RWPE1 (cell line): ENCODE measurements at places on chromosomes 2 and 18.

DNA sequence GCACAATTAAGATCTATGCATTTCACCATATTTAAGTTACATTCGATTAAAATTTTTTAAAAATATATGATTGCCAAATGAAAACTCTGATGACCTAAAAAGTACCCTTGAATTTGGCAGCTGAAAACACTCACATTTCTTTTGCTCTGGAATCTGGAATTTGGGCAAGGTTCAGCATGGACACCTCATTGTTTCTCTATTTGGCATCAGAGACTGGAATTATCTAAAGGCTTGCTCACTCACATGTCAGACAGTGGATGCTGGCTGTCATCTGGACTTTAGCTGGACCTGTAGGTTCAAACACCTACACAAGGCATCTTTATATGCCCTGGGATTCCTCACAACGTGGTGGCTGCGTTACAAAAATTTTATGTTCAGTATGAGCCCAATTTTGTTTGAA, 16.1 kb downstream of the MBOAT2 start:
- no peak for DNase-seq

DNA sequence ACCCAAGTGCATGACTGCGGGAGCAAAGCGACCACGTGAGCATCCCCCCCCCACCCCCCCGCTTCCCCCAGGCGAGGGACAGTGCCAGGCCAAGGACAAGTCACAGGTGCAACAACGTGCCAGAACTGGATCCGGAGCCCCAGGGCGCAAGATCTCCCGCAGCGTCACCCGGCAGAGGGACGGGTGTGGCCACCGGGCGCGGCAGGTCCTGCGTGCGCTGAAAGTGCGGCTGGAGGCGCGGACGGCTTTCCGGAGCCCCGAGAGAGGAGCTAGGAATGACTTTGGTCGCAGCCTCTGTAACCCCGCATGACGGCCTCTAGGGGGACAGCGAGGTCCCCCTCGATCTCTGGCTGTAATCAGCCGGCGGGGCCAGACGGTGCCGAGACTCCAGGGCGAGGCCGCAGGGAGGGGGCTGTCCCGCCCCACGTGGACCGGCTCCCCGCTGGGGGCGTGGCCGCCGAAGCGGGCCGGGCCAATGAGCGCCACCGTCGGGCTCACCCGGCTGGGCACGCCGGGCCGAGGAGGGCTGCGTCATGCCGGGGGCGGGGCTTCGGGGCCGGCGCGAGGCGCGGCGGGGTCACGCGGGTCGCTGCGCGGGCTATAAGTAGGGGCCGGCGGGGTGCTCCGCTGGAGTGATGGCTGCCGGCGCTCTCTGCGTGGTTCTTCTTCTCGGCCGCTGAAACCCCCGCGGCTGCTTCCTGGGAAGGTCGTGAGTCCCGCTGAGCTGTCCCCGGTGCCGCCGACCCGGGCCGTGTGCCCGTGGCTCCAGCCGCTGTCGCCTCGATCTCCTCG, at the start of gene SLC20A1:
Gene SLC20A1, plus strand, starts transcription at position 630 of the 792 bp plus-strand sequence. CDS start 890 bp downstream, outside the sequence.
- peak; percentile 96 for DNase-seq

DNA sequence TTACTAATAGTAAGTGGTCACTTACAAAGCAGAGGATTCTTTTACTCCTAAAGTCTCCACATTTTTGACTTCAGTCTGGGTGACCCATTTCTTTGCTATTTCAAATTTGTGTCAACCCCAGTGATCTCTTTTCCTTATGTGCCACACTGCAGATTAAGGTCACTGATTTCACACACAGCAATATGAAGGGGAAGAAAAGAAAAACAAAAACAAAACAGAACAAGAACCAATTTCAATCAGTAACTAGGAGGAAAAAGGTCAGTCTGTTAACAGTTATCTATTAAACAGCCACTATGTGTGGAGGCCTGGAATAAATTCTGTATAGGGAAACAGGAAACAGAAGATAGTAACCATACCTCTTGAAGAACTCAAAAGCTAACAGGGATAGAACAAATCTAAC, 72.0 kb upstream of the ACVR2A start:
- no peak for DNase-seq

DNA sequence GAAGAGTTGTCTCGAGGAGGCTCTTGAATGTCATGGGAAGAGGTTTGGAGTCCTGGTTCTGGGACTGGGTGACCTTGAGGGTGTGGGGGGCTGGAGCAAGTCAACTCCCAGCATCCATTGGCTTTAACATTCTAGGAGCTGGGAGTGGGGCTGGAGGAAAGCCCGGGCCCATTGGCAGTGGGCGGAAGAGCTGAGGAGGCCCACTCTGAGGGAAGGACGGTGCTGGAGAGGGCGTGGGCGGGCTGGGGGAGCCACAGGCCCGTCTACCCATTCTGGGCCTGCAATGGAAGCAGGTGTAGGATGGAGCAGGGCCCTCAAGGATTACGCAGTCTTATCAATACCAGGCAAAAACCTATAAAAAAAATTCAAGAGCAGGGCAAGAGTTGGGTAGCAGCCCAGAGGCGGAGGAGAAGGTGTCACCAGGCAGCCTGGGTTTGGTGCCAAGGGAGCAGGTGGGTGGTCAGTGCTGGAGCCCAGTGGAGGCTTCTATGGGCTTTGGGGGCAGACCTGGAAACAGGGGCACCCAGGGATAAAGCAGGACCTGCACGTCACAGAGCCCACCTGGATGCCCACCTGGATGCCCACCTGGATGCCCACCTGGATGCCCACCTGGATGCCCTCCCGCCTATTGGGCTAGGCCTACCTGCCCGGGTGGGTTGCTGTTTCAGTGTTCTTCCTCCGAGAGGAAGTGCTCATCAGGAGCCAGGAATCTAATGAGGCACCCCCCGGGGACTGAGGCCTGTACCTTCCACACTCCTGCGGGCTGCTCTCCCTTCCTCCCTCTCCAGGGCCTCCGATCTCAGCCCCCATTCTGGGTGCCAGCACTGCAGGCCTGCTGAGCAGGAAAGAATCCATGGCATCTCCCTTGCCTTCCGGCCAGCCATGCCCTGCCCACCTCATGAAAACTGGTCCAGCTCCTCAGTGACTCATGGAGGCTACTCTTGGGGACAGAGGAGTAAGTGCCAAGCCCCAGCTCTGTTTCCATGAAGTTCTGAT, 71.3 kb downstream of the CTIF start:
- no peak for DNase-seq

GRCh38 chr18:63321291-63321690, 1.7 kb upstream of the BCL2 start:
- DNase-seq, result no peak
